Activated CD4-positive, alpha-beta memory T cell treated with anti-CD3 and anti-CD28 coated beads for 36 hours (primary cell): ENCODE measurements at places on chromosomes 1 and 21. TPM values are rescaled to one million over a fixed set of nuclear protein-coding genes. Genes with fewer than 3 reads are reported as not detected.

DNA sequence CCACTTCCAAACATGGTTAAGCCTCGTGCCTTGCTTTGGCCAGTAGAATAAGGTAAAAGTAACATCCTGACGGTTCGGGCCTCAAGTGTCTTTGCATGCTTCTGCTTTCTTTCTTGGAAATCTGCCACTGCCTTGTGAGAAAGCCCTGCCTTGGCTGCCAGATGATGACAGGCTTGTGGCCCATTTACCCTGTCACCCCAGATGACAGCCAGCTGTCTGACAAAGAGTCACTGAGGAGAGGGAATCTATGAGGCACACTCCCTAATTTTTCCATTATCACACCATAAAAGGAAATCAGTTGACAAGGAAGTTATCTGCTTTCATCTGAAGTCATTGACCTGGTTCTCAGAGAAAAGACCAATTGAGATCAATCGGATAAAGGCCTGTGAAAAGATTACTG, 199.8 kb downstream of the USH2A start:
- H3K4me1 ChIP-seq: peaks cover 2% of the 10 kb centered on the region
- H3K4me3 ChIP-seq: no peak overlapping the region
- DNase-seq: no peak

DNA sequence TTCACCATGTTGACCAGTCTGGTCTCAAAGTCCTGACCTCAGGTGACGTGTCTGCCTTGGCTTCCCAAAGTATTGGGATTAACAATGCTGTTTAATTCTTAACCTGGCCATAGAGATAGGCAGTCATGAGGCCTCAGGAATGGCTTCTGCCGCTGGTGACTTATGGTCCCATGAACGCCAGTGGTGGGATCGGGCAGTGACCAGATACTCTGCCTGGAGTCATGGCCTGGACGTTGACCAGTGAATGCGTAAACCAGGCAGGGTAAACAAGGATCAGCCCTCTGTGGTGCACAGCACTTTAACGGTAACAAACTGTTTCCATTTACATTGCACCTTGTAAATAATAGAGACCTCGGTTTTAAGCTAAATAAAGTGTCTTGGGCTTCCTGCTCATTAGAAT, 23.0 kb downstream of the MTARC1 start:
- H3K27ac ChIP-seq: no peak overlapping the region
- DNase-seq: no peak
- peaks cover 19% of the 10 kb centered on the region for H3K27me3 ChIP-seq
- H3K4me1 ChIP-seq: no peaks in the 10 kb centered on the region

GRCh38 chr1:115348636-115349035, 10.6 kb upstream of the NGF start:
- H3K36me3 ChIP-seq: no peaks in the 10 kb centered on the region
- peaks cover 11% of the 10 kb centered on the region for H3K27me3 ChIP-seq
- no peak overlapping the region for H3K4me3 ChIP-seq
- no peak for DNase-seq
- no peaks in the 10 kb centered on the region for H3K4me1 ChIP-seq
- no peak overlapping the region for H3K27ac ChIP-seq

- no peak overlapping the region for H3K27ac ChIP-seq
- no peak overlapping the region for H3K4me3 ChIP-seq
- no peak for DNase-seq
- no peaks in the 10 kb centered on the region for H3K36me3 ChIP-seq
- H3K4me1 ChIP-seq: no peaks in the 10 kb centered on the region
Observed at GRCh38 chr1:71920556-71920955, 361.8 kb downstream of the NEGR1 start.

GRCh38 chr1:7408771-7409150, 362.3 kb upstream of the VAMP3 start:
- H3K27ac ChIP-seq: no peak overlapping the region
- no peak overlapping the region for H3K4me3 ChIP-seq
- no peaks in the 10 kb centered on the region for H3K36me3 ChIP-seq
- DNase-seq: no peak
- H3K27me3 ChIP-seq: no peaks in the 10 kb centered on the region

The HPCAL4 gene
- total RNA-seq: 0.43 TPM

GRCh38 chr1:19450811-19451515, 34.4 kb downstream of the CAPZB start:
- H3K4me1 ChIP-seq: peaks cover 87% of the 10 kb centered on the region
- no peak overlapping the region for H3K4me3 ChIP-seq
- peak overlapping the region; percentile 69 for H3K27ac ChIP-seq
- no peak for DNase-seq
- H3K27me3 ChIP-seq: no peaks in the 10 kb centered on the region
- H3K36me3 ChIP-seq: peaks cover 4% of the 10 kb centered on the region

- peaks cover 5% of the 10 kb centered on the region for H3K27me3 ChIP-seq
- H3K36me3 ChIP-seq: no peaks in the 10 kb centered on the region
- no peak for DNase-seq
- no peak overlapping the region for H3K4me3 ChIP-seq
- H3K4me1 ChIP-seq: no peaks in the 10 kb centered on the region
- no peak overlapping the region for H3K27ac ChIP-seq
Observed at GRCh38 chr1:184504040-184504954, 117.5 kb downstream of the C1orf21 start.

DNA sequence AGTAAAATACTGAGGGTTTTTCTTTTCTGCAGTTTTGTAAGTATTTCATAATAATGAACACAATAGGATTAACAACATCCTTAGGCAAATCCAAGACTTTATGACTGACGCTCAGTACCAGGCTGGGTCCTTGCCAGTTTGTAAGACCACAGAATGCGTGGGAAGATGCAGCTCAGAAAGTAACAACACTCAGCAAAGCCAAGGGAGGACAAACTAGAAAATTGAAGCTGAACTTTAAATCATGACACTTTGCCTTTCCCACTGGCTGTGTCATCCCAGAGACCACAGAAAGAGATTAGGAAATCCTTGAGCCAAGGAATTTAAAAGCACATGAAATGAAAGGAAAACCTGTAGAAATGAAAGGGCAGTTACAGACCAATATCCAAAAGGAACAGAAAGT, 426.3 kb upstream of the CHRM3 start:
- no peak overlapping the region for H3K27ac ChIP-seq
- H3K27me3 ChIP-seq: no peaks in the 10 kb centered on the region
- no peak overlapping the region for H3K4me3 ChIP-seq
- no peak for DNase-seq
- no peaks in the 10 kb centered on the region for H3K4me1 ChIP-seq

- H3K27me3 ChIP-seq: peaks cover 10% of the 10 kb centered on the region
- no peak overlapping the region for H3K27ac ChIP-seq
- no peak overlapping the region for H3K4me3 ChIP-seq
- no peak for DNase-seq
Observed at GRCh38 chr1:17135530-17135929, 16.3 kb upstream of the PADI2 start.
